ENCODE measurements at places on chromosomes 7 and 10. TPM values are rescaled to one million over a fixed set of nuclear protein-coding genes. Genes with fewer than 3 reads are reported as not detected.

Gene SLC39A12
- total RNA-seq, result not detected

Gene ENO4
- total RNA-seq, result not detected

Gene ACADSB
- total RNA-seq, result 4.0 TPM

Gene CSGALNACT2
- total RNA-seq, result 11.7 TPM

Gene CD36
- 84.1 TPM for total RNA-seq

Gene FBXL13
- 0.73 TPM for total RNA-seq

Gene KIAA1217
- 7.3 TPM for total RNA-seq

Gene DNAH11
- total RNA-seq, result under 0.01 TPM

Gene ZNF365
- not detected for total RNA-seq
